Putamen (tissue), 1 donor: ENCODE measurements at places on chromosomes 11 and 22.

GRCh38 chr11:539971-540481 lies 2.7 kb downstream of the LRRC56 start:
- no peak for DNase-seq

DNA sequence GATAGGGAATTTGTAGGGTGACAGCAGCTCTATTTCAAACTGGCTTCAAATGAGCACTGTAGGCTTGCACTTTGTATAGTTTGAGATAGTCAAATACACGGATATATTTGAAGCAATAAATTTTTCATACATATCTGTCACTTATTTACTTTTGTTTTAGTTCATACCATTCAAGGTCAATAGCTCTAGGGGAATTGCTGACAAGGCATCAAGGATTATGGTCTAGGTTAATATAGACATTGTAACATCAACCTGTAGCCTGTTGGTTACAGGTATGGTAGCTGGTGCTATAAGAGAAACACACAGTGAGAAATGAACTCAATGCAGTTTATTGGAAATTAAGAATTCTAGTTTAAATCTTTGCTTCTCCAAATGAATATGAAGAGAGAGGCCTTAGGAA lies 267.6 kb downstream of the SOX6 start:
- DNase-seq = no peak

DNA sequence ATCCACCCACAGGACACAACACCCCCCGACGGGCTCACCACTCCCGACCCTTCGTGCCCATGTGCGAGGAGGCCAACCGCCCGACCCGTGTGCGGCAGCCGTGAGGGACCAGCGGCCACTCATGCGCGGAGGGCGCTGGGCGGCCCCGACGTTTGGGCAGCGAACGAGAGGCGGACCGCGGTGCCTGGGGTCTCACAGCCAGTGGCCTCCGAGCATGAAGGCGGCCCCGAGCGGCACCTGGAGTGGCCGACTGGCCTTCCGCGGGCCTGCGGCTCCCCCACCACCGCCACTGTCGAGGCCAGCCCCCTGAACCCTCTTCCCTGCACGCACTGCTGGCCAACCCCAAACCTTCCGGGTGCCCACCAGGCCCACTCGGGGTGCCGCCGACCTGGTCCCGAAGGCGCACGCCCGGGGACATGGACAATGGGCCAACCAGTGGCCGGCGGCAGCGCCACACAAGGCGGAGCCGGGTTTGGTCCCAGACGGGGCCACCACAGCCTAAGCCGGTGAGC lies 4274.9 kb upstream of the OR11H1 start:
- DNase-seq = no peak

GRCh38 chr11:114031246-114031966 lies 28.1 kb upstream of the ZBTB16 start:
- DNase-seq = no peak

GRCh38 chr11:94028436-94028835 lies 7.3 kb downstream of the HEPHL1 start:
- no peak for DNase-seq

GRCh38 chr11:100562128-100562527 lies 125.0 kb upstream of the ARHGAP42 start:
- DNase-seq = no peak

DNA sequence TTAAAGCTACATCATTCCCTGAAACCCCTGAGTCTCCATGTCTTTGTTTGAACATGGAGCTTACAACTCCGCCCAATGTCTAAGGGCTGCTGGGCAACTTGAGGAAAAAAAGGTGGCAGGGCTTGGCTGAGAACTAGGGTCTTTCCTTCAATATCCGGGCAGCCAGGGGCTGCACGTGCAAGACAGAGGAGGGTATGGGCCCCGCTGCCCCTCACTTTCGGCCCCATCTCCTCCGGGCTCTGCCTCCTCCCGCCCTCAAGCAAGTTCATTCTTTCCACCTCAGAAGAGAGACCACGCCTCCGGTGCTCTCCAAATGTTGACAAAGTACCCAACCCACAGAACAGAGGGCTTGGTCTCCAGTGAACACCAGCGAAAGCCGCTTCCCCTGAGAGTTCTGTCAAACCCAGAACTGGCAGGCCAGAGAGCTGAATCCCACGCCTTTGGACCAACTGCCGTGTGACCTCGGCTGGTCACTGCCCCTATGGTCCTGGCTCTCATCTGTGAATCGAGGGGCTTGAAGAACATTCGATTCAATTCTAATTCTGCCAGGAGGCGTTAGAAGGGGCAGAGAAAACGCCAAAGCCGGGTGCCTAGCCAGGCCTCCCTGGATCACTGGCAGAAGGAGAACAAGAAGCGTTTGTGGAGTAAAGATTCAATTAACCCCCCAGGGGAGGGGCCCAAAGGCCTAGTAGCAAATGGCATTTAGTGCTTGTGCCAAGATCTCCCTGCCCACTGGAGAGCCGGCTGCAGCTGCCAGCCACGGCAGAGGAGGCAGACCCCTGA lies 7.3 kb downstream of the PDGFB start:
- no peak for DNase-seq

- DNase-seq = no peak
These were observed at the start of gene TP53I11 for GRCh38 chr11:44950625-44951476. TSS of gene TP53I11 (minus strand) at chr11:44950883. CDS start at chr11:44938335, 12,548 bp downstream.

DNA sequence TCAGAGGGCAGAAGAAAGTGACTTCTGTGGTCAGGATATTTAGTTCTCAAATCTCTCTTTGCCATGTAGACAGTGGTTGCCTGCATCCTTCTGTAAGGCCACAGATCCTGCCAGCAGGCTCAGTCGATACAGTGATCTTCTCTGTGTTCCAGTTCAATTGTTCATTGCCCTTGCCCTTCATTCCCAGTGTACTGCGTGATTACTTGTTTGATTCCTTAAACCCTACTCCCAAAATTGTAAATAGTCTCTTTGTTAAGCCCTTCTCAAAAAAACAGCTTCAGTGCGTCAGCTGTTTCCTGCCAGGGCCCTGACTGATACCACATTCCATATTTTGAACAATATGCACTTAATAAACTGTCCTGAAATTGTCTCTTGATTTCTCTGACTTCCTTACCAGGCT lies 9.3 kb upstream of the TYR start:
- DNase-seq = no peak

DNA sequence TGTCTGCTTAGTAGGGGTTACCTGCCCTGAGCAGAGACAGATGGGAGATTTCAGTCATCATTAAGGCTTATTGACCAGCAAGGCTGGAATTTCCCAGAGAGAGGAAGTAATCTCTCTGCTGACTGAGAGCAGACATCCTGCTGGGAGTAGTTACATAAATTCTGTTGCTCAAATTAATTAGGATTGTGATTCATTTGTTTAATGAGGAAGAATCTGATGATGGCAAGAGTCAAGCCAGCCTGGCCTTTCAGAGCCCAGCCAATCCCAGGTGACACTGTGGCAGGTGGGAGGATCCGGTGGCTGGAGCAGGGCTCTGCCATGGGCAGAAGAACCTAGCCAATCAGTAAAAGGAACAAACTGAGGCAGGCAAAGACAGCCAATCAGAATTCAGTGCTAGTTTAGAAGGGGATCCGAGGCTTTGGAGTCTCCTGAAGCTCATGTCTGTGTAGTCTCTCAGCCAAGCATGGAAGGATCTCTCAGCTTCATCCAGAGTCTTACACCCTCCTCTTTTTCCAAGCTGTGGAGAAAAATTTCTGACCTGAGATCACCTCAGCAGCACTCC lies 61.2 kb upstream of the CHST1 start:
- DNase-seq = no peak

- DNase-seq = no peak
These were observed 2.0 kb downstream of the MYH9 start for GRCh38 chr22:36385491-36386350.

DNA sequence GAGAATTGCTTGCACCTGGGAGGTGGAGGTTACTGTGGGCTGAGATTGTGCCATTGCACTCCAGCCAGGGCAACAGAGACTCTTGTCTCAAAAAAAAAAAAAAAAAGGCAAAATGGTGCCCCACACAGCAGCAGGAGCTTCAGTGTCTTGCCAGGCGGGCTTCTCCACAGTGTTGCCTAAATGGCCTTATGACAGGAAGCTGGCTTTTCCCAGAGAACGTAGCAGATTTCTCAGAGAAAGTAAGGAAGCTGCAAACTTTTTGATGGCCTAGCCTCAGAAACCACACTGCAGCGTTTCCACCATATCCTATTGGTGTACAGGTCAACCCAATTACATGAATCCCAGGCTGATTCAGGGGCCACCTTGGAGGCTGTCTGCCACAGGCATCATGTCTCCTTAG lies 12.7 kb upstream of the SPDYC start:
- DNase-seq = no peak

DNA sequence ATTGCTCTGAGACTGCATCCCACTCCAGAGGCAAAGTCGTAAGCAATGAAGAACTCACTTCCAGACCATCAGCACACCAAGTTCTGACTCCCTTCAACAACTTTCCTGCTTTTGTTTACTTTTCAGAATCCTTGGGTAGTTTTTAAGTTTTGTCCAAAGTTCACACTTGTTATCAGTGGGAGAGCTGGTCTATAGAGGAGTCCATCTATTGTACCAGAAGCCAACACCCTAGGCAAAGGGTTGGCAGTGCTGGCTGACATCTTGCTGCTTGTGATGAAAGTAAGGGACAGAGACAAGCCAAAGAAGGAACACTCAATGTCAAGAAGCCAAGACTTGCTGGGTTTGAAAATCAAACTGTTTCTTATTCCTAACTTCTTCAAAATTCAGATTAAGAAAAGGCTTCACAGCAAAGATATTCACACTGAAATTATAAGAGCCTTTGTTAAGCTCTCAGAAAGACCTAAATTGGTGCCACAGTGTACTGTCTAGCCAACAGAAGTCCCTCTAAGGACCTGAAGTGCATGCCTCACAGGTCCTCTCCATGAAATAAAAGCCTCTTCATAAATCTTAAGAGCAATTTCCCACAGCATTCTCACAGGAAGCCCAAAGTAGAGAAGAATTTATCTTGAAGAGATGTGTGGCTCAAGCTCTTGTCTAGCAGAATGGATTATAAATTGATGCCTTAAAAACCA lies 21.5 kb upstream of the LINC01488 start:
- no peak for DNase-seq

DNA sequence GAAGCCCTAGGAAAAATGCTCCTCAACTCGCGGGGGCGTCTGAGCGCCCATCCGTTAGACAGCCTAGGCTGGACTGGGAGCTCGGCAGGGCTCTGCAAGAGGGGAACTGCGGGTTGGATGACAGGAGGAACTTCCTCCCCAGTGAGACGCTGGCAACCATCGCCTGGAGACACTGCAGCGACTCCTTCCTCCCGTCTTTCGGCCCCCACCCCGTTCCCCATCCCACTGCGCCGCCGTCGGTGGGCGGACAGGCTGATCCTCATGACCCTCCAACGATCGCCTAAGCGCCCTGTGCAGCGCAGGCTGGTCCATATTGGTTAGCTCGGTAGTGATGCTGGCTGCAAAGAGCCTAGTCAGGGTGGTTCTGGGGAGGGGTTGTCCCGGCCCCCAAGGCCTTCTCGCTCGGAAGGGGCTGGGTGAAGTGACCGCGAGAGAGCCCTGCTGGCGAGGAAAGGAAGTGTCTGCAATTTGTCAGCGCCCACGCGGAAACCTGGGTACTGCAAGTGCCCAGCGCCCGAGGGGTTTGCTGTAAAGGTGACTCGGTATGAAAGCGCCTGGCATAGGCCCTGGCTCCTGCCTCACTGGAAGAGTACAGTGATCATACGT lies 638 bp downstream of the NRGN start:
- no peak for DNase-seq

- DNase-seq = no peak
These were observed 733 bp upstream of the GRAMD1B start for GRCh38 chr11:123429336-123429735.

DNA sequence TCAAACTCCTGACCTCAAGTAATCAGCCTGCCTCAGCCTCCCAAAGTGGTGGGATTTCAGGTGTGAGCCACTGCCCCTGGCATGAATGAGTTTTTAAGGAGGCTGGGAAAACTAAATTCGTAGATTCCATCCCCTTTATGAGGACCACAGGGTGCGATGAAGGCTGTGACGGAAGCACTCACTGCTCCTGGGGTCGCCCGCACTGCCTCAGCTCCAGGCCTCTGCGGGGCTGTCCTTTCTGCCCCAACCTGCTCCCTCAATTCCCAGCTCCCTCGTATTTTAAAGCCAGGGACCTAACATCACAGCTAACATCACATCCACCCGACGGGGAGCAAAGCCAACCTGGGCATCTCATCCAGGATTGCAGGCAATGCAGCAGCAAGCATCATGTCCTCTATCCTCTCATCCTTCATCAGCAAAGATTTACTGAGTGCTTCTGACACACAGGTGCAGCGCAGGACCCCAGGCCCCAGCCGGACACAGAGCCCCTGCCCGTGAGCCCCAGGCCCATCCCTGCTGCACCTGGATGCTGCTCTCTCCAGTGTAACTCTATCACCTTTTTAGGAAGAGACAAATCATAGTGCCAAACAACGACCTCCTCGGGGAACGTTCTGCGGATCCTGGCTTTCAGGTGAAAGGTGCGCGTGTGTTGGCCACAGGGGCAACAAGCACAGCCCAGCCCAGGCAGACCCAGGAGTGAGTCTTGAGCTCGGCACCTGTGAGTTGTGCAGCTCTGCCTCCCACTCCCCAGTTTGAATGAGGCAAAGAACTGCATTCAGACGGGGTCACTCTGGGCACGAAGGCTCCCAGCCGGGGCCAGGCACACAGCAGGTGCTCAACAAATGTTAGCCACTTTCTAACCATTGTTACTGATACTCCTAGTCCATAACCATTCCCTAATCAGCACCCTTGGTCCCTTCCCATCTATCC lies 134.3 kb downstream of the CRYBB2 start:
- no peak for DNase-seq

DNA sequence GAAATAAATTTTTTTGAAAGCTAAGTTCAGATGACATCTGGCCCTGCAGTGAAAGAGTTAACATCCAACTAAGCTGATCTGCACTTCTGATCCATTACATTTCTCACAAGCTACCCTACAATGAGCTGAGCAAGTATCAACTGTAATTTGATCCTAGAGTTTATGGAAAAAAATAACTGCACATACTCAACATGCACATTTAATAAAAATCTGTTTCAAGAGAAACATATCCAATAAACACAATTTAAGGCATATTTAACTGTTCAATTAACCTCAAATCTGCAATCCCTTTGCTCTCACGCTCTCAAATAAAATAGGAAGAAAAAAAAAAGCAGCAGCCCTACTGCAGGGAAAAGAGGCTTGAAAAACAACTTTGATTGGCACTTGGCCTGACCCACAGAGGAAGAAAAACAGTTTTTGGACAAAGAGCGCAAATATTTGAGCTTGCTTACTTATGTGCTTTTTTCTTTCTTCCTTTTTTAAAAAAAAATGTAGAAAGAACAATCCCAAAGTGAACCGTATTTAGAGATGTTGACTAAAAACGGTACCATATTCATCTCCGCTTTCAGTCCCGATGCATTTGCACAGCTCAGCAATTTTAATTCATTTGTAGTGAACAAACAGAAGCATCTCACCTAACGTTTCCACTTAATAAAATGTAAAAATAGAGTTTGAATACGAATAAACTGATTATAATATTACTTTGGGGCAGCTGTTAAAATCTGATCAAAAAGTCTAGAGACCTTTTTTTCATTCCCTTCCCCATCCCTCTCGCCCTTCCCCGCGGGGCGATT lies 1.6 kb downstream of the SESN3 start:
- DNase-seq = no peak

DNA sequence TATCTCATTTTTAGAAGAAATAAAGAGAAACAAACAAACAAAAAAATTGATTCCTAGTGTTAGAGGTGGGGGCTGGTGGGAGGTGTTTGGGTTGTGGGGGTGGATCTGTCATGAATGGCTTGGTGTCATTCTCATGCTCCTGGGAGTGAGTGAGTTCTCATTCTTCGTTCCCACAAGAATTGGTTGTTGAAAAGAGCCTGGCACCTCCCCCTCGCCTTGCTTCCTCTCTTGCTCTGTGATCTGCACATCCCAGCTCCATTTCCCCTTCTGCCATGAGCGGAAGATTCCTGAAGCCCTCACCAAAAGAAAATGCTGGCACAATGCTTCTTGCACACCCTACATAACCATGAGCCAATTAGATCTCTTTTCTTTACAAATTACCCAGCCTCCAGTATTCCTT lies 277.8 kb downstream of the ST3GAL4 start:
- DNase-seq = no peak
